Hippocampal formation (tissue), 2 donors: ENCODE measurements at places on chromosomes 16 and 17.

GRCh38 chr17:28416703-28417311 is 10.8 kb upstream of the SLC46A1 start:
- DNase-seq: no peak

- no peak for DNase-seq
Observed at GRCh38 chr16:11408216-11408615, 63.0 kb downstream of the RMI2 start.

DNA sequence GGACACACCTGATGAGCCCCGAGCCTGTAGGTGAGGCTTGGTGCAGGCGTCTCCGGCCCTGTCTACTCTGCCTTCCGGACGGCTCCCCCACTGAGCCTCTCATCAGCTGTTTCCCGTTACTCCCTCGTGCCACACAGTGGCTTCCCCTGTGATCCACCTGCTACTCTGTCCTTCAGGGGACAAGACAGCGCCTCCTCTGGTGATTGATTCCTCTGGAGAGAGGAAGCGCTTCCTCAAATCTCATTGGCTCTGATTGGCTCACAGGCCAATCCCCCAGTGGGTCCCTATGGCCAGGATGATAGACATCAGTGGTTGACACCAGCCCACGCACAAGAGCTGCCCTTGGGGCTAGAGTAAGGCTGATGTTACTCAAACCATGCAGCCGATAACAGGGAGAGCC is 24.0 kb downstream of the RNF213 start:
- no peak for DNase-seq

GRCh38 chr17:39114723-39115122 is 36.7 kb downstream of the PLXDC1 start:
- no peak for DNase-seq

DNA sequence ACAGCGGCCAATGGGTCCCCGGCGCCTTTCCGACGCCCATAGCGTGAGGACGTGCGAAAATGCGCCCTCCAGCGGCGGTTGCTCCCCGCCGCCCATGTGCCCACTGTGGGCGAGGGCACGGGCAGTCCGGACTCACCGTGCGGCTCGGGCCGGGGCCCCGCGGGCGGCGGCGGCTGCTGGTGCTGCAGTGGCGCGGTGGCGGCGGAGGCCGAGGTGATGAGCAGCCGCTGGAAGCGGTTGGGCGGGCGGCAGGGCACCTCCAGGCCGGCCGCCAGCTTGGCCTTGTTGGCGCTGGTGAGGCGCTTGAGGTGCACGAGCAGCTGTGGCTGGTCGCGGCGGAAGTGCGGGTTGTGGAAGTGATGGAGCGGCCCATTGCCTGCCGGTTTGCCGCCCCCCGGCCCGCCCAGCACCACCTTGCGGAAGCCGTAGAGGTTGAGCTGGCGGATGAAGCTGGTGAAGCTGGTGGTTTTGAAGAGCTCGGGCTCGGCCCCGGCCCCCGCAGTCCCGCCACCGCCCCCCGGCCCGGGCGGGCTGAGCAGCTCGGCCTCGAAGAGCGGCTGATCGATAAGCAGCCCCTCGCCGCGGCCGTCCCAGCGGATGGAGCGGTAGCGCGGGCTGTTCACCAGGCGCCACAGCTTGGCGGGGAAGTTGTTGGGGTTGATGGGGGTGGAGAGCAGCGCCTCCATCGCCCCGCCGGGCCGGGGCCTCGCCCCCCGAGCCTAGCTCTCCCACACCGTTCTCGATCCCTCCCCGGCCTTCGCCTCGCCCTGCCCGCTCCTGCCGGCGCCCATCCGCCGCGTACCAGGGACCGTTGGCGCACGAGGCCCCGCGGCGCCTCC is at the start of gene HSF5:
TSS of gene HSF5 (minus strand) at position 820 of the 839 bp plus-strand sequence. CDS start at position 686, 134 bp downstream.
- DNase-seq: no peak

DNA sequence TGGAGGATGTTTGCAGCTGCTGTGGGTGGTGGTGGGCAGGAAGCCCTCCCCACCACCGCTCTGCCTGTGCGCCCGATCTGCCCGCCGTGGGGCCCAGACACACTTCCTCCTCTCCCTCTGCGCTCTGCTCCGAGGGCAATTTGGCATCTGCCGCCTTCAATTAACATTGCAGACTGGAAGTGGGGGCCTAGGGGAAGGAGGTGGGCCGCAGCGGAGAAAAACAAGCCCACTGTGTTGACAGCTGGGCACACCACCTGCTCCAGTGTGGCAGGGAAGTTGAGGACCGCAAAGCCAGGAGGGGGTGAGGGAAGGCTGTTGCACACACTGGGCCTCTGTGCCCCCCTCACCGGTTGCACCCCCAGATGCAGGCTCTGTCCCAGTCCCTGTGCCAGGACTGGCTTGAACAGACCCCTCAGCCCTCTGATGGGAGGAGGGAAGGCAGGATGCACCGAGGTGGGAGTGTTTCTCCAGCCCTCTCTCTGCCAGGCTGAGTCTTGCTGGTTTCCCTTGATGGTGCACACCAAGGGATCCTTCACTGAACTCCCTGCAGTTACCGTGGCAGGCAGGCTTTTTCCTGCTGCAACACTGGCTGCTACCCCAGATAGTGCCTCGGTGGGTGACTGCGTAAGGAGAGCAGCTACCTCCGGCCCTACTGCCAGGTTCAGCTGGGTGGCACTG is 72.8 kb upstream of the MED9 start:
- DNase-seq: no peak

DNA sequence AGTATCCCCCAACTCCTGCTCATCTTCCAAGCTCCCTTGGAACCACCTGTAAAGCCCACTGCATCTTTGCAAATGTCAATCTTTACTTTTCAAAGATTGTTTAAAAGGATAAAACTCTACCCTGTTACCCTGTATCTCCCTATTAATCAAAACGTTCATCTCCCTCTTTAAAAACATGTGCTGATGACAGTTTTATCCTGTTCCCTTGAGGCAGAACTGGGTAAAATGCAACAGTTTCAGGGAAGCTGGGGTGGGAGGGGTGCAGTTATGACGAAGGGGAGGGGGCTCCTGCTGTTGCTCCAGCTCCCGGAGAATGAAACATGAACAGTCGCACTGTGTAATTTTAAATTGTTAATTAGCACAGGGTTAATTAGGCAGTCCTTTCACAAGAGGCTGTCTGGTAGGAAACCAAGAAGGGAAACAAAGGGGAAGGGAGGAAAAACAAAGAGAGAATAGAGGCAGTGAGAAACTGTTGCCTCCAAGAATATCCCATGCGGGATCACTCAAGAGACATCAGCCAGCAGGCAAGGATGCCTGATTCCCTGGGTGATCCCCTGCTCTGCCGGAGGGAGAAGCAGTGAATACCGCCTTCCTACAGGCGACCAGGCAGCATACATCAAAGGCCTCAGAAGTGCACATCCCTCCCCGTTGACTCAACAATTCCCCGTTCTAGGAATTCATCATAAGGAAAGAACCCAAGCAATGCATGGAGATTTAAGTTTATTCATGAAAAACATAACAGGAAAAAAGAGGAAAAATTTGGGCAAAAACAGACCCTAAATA is 84.2 kb downstream of the ZFHX3 start:
- DNase-seq: no peak

DNA sequence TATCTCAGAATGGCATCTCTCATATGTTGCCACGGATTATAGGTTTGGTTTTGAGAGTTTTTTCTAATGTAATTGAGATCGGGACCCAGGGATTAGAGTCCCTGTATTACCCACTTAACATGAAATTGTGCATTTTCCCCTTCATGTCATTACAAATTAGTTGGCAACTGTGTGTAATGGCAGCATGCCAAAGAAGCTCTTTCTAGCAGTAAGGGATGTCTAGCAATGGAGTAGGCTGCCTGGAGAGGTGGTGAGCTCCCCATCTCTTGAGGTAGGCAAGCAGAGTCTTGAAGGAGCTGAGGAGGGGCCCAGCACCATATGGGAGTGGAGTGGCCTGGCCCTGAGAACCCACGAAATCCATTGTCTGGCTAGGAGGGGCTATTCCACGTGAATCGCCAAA is 10.0 kb upstream of the KATNB1 start:
- DNase-seq: no peak

- DNase-seq: no peak
Observed at GRCh38 chr17:43573579-43574321, 27.6 kb upstream of the ETV4 start.

DNA sequence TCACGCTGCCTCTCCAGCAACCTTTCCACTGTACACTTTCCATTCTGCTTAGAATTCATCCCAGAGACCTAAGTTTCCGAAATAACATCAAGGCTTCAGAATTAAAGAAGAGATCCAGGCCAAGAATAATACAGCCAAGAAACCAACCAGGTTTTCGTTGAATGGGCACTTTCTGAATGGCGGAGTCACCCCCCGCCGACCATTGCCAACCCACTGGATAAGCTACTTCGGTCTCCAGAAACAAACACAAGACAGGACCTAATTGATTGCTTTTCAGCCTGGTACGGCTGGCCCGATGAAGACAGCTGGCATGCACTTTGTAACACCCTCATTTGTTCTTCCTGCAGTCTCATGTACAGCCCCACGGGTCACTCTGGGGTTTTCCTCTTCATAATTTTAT is 308.1 kb upstream of the ZFHX3 start:
- DNase-seq: peak; percentile 3

DNA sequence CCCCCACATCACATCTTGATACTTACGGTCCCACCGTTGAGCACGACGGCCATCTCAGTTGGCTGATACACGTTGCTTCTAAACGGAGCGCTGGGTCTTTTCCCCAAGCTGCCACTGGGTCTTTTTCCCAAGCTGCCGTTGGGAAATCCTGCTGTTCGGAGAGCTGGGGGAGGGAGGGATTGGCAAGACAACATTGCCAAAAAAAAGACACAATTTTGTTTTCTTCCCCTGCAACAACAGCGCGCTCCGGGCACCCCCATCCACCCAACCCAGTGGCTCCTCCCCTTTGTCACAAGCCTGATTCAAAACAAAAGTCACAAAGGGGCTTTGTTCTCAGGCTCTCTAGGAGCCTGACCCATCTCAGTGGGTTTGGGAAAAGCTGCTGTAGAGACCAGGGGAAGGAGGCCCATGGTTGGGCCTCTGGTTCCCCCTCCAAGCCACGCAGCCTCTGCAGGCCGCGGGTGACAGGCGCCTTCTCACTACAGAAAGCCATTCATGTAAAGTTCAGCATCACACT is 22.8 kb downstream of the GPRC5B start:
- DNase-seq: peak; percentile 97

DNA sequence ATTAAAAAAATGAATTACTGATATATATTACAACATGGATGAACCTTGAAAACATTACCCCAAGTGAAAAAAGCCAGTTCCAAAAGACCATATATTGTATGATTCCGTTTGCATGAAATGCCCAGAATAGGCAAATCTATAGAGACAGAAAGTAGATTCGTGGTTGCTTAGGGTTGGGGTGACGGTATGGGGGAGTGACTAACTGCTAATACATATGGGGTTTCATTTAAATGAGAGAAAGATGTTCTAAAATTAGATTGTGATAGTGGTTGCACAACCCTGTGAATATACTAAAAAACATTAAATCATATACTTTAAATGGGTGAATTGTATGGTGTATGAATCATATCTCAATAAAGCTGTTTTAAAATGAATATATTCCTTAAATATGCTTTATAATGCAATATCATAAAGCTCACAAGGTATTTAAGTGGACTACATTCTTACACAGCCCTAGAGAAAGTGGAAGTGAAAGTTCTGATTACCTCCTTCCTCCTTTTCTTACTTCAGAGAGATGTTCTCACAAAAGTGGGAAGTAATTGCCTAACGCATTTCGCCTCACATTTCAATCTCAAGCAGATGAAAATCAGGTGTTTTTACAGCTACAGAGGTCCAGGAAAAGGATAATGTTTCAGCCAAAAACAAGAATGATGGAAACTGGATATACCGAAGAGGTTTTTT is 142.7 kb upstream of the GNAO1 start:
- DNase-seq: no peak

- DNase-seq: no peak
Observed at GRCh38 chr16:85825326-85825725, 25.8 kb downstream of the COX4I1 start.

GRCh38 chr17:17103160-17103559 is 60.9 kb downstream of the MPRIP start:
- no peak for DNase-seq
